ENCODE measurements at places on chromosomes 3 and 15.

DNA sequence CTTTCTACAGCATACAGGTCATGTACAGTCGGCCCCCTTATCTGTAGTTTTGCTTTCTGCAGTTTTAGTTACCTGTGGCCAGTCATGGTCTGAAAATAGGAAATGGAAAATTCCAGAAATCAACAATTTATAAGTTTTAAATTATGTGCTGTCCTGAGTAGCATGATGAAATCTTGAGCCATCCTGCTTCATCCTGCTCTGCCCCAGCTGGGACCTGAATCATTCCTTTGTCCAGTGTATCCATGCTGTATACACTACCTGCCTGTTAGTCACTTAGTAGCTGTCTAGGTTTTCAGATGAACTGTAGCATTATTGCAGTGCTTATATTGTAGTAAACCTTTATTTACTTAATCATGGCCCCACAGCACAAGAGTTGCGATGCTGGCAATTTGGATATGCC lies 44.8 kb downstream of the AP4E1 start:
- H3K4me1 ChIP-seq = 0 out of 2 replicates have a peak, but pooled peaks cover 3% of the 10 kb centered on the region
- H3K36me3 ChIP-seq = peaks cover 49% of the 10 kb centered on the region
- DNase-seq = no peak
- H3K4me3 ChIP-seq = no peak overlapping the region

DNA sequence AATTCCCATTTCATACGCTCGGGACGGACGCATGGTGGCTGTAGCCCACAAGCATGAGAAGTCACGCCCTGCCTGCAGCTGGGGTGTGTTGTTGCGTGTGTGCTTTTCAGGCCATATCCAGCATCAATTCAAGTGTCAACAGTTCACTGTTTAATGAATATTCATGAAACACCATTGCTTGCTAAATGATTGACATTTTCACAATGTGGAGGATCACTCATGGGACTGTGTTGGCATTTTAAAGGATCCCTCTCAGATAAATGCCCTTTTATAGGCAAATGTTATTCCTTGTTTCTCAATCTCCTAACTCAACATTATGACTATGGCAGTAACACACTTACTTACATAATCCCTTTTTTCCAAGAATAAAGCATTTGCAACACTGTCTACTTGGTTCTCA lies 511.3 kb downstream of the GABRG3 start:
- peak overlapping the region; percentile 37 for H3K4me3 ChIP-seq
- H3K36me3 ChIP-seq = peaks cover 18% of the 10 kb centered on the region
- H3K4me1 ChIP-seq = peaks cover 34% of the 10 kb centered on the region
- peak overlapping the region; percentile 94 for H3K27ac ChIP-seq
- no peak for DNase-seq

- DNase-seq = no peak
- H3K36me3 ChIP-seq = peaks cover 9% of the 10 kb centered on the region
- no peak overlapping the region for H3K4me3 ChIP-seq
- H3K27me3 ChIP-seq = no peaks in the 10 kb centered on the region
These were observed 158.6 kb downstream of the BBX start for GRCh38 chr3:107681396-107681795.

DNA sequence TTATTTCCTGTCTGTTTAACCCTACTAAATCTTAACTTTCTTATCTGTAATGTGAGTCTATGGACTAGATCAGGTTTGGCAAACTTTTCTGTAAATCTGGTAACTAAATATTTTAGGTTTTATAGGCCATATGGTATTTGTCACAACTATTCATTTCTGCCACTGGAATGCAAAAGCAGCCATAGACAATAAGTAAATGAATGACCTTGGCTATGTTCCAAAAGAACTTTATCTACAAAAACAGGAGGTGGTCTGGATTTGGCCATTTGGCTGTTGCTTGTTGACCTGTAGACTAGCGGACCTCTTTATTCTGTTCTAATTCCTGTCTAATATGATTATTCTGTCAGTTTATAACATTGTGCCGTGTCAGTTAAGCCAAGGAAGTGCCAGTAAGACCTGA lies 314.2 kb downstream of the LPP start:
- H3K4me1 ChIP-seq = no peaks in the 10 kb centered on the region
- no peak overlapping the region for H3K4me3 ChIP-seq
- no peak for DNase-seq
- H3K27me3 ChIP-seq = no peaks in the 10 kb centered on the region
- H3K27ac ChIP-seq = no peak overlapping the region

DNA sequence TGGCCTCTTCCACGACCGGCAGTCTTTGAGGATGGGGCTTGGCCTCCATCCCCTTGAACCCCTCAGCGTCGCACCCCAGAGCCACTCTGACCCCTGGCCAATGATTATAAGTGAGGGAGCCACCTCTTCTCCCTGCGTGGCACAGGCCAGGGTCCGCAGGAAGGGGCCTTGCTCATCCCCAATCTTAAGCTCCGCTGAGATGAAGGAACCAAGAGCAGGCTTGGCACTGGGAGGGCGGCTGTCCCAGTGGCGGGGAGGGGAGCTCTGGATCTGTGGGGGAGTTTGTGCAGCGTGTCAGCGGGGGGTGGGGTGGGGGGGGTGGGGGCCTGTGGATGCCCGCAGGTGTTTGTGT lies 13.8 kb upstream of the ADPGK start:
- H3K36me3 ChIP-seq = no peaks in the 10 kb centered on the region
- peaks cover 17% of the 10 kb centered on the region for H3K27me3 ChIP-seq
- DNase-seq = peak; percentile 30
- H3K27ac ChIP-seq = no peak overlapping the region
- H3K4me3 ChIP-seq = peak overlapping the region; percentile 78

DNA sequence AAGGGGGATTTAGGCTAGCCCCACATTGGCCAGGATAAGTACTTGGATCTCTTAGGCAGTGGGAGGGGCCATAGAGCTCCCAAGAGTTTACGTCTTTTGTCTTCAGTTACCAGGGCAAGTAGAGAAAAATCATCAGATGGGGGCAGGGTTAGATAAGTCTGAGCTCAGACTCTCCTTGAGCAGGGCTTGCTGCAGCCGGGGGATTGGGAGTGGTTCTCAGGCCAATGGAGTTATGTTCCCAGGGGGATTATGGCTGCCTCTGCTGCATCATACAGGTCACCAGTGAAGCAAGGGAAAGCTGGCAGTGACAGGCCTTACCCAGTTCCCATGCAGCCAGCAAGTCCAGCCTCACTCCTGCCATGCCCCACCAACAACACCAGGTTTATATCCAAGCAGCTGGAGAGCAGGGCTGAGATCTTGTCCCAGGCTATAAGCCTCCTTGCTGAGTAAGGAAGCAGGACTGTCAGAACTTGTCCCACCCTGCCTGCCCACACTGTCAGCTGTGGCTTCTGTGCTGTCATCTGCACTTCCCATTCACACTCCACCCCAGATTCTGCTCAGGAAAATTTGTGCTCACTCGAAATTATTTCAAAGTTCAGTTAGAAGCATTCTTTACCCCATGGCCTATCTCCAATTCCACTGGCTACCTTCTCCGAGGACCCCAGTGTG lies 215.3 kb downstream of the FAM43A start:
- no peak overlapping the region for H3K4me3 ChIP-seq
- no peaks in the 10 kb centered on the region for H3K4me1 ChIP-seq
- peaks cover 3% of the 10 kb centered on the region for H3K27me3 ChIP-seq
- H3K36me3 ChIP-seq = peaks cover 20% of the 10 kb centered on the region

- DNase-seq = no peak
- H3K4me3 ChIP-seq = no peak overlapping the region
- H3K4me1 ChIP-seq = peaks cover 31% of the 10 kb centered on the region
- H3K27me3 ChIP-seq = peaks cover 10% of the 10 kb centered on the region
- H3K36me3 ChIP-seq = no peaks in the 10 kb centered on the region
- H3K27ac ChIP-seq = no peak overlapping the region
These were observed 111.9 kb downstream of the OXSM start for GRCh38 chr3:25901796-25902195.

- H3K27me3 ChIP-seq = no peaks in the 10 kb centered on the region
- no peak overlapping the region for H3K4me3 ChIP-seq
- no peak overlapping the region for H3K27ac ChIP-seq
These were observed 310.6 kb downstream of the CACNA2D3 start for GRCh38 chr3:54432975-54433374.

GRCh38 chr15:64466408-64467141 lies 6.2 kb downstream of the ZNF609 start:
- H3K36me3 ChIP-seq = peaks cover 4% of the 10 kb centered on the region
- peaks cover 51% of the 10 kb centered on the region for H3K4me1 ChIP-seq
- H3K4me3 ChIP-seq = no peak overlapping the region
- H3K27me3 ChIP-seq = no peaks in the 10 kb centered on the region

DNA sequence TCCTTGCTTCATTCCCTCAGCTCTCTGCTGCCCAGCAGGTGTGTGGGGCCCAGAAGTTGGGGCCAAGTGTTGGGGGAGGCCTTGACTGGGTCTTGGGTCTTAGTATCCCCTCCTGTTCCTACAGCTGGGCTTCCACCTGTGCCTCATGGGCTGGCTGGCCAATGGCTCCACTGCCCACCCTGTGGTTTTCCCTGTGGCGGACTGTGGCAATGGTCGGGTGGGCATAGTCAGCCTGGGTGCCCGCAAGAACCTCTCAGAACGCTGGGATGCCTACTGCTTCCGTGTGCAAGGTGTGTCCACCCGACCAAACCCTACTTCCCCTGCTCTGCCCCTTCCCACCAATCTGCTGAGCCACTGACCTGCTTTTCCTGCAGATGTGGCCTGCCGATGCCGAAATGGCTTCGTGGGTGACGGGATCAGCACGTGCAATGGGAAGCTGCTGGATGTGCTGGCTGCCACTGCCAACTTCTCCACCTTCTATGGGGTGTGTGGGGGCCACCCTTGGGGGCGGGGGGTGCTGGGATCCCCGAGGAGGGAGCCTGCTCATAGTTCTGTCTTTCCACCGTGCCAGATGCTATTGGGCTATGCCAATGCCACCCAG lies 10.9 kb downstream of the NT5DC2 start:
- no peak for DNase-seq
- peaks cover 7% of the 10 kb centered on the region for H3K4me1 ChIP-seq
- no peaks in the 10 kb centered on the region for H3K27me3 ChIP-seq
- no peak overlapping the region for H3K4me3 ChIP-seq
- no peak overlapping the region for H3K27ac ChIP-seq
- peaks cover 27% of the 10 kb centered on the region for H3K36me3 ChIP-seq

DNA sequence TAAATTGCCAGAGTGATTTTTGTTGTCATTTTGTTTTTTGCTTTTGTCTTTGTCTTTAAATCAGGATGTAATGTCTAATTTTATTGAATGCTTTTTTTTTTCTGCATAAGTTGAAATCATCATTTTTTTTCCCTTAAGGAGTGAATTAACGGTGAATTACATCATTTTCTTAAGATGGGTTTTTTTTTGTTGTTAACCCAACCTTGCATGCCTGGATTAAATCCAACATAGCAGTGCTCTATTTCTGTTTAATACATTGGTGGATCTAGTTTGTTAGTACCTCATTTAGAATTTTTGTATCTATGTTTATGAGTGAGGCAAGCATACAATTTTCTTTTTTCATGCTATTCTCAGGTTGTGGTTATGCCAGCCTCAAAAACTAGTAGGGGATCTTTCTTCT lies 186.4 kb upstream of the TMC3 start:
- no peak overlapping the region for H3K27ac ChIP-seq
- peaks cover 9% of the 10 kb centered on the region for H3K4me1 ChIP-seq
- no peaks in the 10 kb centered on the region for H3K36me3 ChIP-seq
- H3K4me3 ChIP-seq = no peak overlapping the region

DNA sequence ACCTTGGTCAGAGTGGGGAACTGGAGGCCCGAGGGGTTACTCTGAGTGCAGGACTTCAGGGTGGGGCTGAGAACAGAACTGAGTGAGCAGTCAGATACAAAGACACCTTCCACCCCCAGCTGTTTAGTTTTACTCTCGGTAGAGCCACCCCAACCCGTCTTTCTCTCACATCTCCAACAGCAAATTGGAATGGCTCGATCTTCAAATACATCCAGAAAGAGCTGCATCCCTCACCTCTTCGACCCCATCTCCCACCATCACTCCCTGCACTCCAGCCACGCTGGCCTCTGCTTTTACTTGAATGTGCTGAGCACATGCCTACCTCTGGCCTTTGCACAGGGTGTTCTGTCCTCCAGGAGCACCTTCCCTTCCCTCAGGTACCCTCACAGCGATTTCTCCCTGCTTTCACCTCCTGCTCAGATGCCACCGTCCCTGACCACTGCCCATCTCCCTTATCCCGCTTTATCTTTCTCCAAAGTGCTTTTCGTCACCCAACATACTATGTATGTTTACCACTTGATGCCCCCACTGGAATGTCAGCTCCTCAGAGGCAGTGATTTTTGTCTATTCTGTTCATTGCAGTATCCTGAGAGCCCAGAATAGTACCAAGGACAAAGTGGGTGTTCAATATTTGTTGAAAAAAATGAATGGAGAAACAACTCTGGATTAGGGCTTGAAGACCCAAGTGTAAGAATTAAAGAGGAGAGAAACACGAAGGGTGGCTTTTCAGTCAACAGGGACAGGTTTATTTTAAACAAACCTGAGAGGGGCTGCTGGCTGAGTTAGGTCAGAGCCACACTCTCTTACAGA lies 4.4 kb downstream of the CHCHD4 start:
- DNase-seq = no peak
- no peak overlapping the region for H3K27ac ChIP-seq
- peaks cover 40% of the 10 kb centered on the region for H3K4me1 ChIP-seq
- H3K4me3 ChIP-seq = no peak overlapping the region
- H3K36me3 ChIP-seq = peaks cover 41% of the 10 kb centered on the region
- no peaks in the 10 kb centered on the region for H3K27me3 ChIP-seq

Measured in WTC11 (cell line).